SK-N-MC (cell line): ENCODE measurements at places on chromosomes 4 and X.

DNA sequence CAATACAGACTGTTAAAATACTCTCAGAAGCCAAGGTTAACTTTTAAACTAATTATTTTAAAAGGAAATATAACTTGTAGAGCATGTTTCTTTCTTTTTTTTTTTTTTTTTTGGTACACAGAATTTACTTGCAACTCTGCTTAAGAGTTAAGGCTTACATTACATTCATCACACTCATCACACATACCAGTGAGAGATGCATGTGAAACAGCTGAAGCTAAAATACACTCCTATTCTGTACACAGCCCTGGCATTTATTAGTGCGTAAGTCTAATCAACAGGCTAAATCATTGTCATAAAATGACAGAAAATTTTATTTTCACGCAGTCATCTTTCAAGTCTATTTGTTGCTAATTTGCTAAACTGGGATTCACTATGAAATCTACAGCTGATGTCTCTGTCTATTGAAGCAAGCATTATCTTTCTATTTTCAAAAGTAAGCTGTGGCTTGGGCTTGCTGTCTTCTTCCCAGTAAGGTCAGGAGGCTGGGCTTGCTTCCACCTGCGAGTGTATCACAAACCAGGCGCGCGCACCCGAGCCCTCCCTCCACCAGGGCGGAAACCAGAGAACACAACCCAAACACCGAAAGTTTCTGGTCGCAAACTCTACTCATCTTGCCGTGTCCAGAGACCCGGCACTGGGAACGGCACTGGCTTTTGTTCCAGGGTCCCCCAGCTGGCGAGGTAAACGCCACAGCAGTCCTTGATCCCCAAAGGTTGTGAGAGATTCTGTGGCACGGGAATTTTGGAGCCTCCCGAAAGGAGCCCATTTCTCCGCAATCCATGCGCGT lies 3.9 kb downstream of the MAML3 start:
- DNase-seq = no peak

DNA sequence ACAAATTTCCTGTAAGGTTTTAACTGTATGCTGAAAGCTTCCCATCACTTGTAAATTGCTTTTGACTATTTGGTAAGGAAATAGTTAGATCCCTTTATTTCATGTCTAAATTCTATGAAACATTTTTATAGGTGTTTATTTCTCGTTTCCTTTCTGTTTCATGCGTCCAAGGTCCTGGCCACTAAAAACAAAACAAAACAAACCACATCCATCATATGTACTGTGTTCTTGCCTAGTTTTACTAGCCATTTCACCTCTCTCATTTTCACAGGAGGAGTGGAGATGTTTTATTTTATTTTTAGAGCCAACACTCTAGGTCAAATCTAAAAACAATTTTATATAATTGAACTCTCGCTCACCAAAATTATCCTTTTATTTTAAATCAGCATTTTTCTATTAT lies 375.2 kb upstream of the CTSO start:
- DNase-seq = no peak

- DNase-seq = no peak
Measured at GRCh38 chrX:5220421-5220820, 1008.2 kb downstream of the NLGN4X start.

DNA sequence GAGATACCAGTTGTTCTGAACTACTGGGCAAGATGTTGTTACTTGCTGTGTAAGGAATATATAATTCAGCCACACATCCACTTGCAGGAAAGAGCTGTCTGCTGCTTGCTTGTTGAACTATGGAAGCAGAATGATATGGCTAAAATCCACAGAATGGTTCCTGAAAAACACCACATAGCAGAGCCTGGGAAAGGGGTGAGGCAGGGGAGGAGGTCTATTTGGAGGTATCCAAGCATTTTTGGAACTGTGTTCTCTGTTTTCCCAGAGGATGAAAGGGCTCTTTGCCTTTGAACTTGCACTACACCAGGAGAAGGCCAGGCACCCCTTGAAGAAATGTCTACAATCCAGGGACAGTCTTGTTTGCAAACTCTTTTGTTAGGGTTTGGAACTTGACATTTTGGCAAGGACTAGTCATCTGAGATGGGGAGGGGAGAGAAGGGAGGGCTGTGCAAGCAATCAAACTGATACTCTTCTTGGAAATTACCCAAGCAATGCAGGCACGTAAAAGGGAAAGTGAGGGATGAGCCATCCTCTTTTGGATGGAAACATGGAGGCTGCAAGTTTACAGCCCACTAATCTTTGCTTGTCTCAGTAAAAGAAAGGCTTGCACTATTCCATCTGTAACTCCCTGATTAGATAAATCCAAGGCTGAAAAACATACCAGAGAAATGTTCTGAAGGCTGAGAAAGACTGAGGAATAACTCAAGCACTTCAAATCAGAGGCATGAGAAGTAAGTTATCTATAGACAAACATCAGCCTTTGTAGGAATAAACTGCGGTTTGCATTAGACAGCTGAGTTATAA lies 141.0 kb downstream of the TSPAN5 start:
- DNase-seq = no peak

GRCh38 chrX:138939038-138939437 lies 227.5 kb upstream of the FGF13 start:
- DNase-seq = no peak

- DNase-seq = no peak
Measured at GRCh38 chrX:67384403-67384802, 159.4 kb upstream of the AR start.

DNA sequence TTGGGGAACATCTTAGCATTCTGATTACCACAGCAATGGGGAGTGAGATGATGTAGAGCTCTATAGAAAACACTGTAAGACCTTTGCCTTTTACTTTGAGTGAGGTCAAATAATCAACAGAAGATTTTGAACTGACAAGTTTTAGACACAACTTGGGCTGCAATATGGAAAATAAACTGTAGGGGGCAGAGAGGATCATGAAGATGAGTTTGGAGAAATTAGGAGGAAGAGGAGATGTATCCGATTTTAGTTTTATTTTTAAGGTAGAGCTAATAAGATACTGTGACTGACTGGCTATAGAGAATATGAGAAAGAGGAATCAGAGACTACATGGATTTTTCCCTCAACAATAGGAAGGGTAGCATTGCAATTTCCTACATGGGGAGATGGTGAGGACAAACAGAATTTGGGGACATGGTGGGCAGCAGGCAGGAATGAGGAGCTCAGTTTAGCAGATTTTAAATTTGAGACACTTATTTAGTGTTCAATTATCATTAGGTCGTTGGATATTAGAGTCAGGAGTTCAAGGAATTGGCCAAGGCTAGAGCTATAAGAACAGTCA lies 563.1 kb downstream of the INPP4B start:
- DNase-seq = peak; percentile 1

DNA sequence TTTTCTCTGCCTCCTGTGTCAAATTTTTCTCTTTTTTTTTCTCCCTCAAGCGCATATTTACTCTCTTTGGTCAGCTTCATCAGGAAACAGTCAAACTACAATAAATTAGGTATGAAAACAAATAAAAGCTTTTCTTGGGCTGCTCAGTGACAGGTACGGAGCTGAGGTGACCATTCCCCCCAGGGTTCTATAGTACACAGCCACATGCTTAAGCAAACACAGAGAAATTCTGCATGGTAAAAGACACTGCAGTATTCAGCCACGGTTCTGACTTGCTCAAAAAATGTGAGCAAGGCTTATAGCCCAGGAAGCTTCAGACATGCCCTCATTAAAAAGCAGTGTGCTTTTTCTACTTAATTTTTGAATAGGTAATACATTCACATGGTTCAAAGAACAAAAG lies 138.5 kb downstream of the GRIA3 start:
- no peak for DNase-seq

DNA sequence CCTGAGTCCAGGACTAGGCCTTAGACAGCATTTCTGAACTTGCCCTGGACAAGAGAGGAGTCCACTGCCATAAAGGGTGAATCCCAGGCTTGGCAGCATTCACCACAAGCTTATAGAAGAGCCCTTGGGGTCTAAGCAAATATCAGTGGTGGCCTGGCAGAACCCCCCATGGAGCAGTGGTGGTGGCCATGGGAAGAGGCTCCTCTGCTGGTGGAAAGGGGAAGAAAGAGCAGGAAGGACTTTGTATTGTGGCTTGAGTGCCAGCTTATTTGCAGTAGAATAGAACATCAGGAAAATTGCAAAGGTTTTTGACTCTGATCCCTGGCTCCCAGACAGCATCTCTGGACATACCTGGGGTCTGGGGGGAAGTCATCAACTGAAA lies 58.1 kb upstream of the STARD8 start:
- no peak for DNase-seq

DNA sequence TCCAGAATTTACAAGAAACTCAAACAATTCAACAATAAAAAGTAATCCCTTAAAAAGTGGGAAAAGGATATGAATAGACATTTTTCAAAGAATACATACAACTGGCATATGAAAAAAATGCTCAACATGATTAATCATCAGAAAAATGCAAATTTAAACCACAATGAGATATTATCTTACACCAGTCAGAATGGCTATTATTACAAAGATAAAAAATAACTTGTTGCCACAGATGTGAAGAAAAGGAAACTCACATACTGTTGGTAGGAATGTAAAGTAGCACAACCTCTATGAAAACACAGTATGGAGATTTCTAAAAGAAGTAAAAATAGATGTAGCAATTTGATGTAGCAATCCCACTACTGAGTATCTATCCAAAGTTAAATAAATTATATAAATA lies 65.1 kb upstream of the DIAPH2 start:
- DNase-seq = no peak

- no peak for DNase-seq
Measured at GRCh38 chr4:56698329-56698728, 17.2 kb upstream of the HOPX start.

GRCh38 chr4:176134670-176135069 lies 60.7 kb downstream of the SPATA4 start:
- no peak for DNase-seq

DNA sequence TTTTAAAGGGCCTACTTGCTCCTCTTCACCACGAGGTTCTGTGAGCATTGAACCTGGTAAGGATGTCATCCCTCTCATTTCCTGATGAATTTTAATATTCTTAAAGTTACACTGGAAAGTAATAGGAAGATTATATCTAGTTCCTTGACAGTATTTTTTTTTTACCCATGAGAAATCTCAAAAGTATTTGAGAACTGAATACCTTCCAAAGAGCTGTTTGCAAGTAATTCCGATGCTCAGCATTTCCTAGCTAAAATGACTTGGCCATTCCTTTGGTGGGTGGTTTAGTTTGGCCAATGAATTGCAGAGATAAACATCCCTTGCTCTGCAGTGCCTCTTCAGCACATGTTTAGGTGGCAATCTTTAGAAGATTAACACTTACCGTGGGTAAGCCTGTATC lies 110.2 kb upstream of the WDR1 start:
- no peak for DNase-seq

- no peak for DNase-seq
Measured at GRCh38 chr4:25101836-25102235, 58.4 kb downstream of the SEPSECS start.

DNA sequence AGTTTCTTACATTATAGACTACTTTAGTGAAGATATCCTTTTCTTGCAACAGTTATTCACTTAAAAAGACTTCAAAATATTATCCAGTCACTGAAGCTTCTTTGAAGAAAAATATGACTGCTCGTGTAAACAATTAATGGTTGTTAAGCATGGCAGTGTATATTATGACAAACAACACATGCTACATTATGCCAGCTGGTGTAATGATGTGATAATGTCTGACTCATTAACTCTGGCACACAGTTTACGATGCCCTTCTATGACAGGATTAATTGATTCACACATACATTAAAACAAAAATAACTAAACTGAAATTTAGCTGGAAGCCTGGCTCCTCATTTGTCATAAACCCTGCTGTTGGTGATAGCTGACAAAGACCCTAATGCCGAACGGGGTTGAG lies 22.4 kb downstream of the GK2 start:
- DNase-seq = no peak

DNA sequence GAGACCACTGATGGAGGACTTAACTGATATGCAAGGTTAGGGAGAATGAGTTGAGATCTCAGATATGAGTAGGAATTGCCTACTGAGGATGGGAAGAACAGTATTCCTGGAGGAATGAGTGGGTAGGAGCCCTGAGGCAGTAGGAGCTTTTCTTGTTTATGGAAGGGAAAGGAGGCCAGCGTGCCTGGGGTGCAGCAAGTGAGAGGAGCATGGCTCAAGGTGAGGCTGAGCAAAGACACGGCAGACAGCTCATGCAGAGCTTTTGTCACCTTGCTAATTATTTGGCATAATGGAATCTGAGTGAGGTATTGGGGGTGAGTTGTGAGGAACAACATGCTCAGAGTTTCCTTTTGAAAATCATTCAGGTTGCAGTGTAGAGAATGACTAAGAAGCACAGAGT lies 65.3 kb upstream of the IBSP start:
- DNase-seq = no peak

- DNase-seq = no peak
Measured at GRCh38 chrX:101823236-101823635, 108.6 kb downstream of the ZMAT1 start.

DNA sequence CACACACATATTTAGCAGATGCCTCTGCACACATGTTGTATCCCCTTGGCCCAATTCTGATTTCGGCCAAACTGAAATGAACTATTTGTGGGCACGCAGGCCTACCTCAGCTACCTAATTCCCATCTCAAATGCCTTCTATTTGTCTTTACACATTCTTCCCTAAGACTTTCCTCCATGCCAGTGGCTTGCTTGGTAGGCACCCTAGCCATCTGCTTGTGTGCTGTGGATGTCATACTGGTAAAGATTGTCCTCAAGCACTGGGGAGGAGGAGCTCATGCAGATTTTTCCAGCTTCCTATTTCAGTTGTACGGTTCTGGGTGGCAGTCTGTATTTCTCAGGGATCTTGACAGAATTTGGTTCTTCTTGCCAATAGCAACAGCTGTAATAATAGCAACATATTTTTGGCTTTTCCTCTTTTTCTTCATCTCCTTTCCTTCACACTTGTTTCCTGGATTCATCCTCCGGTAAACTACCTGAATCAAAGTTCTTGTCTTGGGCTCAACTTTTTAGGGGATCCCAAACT lies 514.3 kb downstream of the ADGRL3 start:
- DNase-seq = no peak

- no peak for DNase-seq
Measured at GRCh38 chr4:30718021-30718542, 2.1 kb upstream of the PCDH7 start.

- DNase-seq = no peak
Measured at GRCh38 chr4:157143369-157143768, 67.4 kb downstream of the GLRB start.

GRCh38 chr4:141121768-141122454 lies 11.4 kb downstream of the RNF150 start:
- no peak for DNase-seq

DNA sequence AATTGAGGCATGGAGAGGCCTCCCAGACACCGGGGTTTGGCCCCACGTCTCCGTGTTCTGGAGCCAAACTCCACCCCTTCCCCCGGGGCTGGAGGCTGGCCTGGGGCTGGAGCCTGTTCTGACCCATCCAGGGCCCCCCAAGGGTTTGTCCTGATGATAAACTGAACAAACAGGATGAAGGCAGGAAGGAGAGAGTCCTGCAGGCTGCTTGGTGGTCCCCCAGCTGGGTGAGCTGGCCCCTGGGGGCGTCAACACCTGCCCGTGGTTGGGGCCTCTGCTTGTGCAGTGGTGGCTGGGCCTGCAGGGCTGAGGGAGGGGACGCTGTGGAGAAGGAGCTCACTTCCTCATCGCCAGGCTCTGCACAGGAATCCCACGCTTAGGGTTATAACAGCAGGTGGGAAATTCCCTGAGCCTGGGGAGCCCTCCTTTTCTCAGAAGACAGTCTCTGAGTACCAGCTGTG lies 2.3 kb downstream of the SH3TC1 start:
- DNase-seq = no peak

- DNase-seq = no peak
Measured at GRCh38 chrX:8861908-8862307, 60.7 kb upstream of the FAM9A start.
